NCI-H1092 (cell line): ENCODE measurements at places on chromosomes 3 and 15.

GRCh38 chr3:141777957-141778813 is 15.0 kb downstream of the GRK7 start:
- no peak for DNase-seq

GRCh38 chr3:122100591-122101463 is 45.7 kb downstream of the CD86 start:
- DNase-seq: no peak

GRCh38 chr3:107939691-107940442 is 151.0 kb downstream of the CD47 start:
- no peak for DNase-seq

DNA sequence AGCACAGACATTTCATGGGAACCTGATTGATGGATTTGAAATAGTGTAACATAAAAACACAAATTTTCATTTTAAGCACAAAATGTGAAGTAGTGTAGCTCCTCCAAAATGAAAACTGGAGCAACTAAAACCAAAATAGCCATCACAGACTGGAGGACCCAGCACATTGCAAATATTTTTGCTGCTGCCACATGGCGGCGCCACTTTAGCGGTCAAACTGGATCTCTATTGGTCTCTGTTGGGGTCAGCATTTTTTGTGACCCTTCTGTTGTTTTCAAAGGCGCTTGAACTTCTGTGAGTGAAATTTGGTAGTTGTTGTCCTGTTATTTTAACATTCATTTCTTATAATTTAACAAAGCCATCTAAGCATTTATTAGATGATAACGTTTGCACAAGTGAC is 259.9 kb downstream of the IL20RB start:
- no peak for DNase-seq

DNA sequence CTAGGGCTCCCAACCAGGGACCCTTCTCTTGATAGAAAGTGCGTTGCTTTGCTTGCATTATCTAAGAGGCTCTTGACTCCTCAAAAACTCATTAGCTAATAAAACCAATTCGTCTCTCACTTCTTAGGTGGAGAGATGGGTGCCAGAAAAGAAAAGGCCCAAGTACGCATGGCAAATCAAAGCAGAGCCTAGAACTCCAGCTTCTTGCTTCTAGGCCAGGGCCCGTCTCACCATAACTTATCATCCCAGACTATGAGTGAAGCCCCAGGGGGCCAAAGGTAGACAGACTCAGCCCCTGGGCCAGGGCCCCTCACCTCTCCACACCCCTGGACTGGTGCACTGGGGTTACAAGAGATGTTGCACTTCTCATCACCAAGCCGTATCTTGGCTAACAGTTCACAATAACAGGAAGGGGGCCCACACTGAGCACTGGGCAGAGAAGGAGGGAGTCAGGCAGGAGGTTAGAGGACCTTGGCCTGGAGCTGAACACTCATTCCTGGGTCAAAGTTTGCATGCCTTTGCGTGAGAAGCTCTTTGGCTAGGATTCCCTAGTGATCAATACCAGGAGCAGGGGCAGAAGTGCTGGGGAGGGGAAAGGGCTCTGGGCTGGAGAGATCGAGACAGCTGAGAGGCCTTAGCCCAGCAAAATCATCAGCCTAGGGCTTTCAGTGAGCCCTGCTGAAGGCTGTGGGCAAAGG is 5.4 kb upstream of the CYP1A1 start:
- no peak for DNase-seq

GRCh38 chr3:119357190-119357589 is 63.0 kb downstream of the ARHGAP31 start:
- DNase-seq: no peak

DNA sequence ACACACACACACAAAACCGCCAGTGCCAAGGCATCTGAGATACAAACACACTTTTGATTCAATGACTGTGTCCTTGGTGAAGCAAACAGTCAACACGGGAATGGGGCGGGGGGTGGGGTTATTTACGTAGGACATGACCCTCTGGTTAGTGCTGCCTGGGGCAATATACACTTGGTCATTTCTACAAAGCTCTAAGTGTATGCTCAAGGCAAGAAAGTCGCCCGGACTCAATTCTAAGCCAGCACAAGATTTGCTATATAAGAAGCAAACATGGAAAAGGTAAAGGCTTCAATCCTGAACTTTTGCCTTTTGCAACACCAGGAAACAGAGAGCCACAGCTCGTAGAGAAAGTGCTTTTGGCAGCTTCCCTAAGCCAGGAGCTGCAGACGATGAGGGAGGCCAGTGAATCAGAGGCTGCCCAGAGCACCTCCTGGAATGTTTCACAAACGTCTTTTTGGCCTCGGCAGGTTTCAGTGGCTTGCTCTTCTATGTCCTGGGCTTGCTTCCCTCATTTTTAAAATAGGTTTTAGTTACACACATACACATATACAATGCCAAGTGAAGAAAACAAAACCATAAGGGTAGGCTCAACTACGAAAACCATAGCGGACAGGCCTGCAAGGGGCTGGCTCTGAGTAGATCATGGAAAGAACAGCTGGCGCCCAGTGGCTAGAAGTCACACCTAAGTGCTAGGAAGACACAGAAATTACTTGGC is 73.6 kb downstream of the TM4SF4 start:
- no peak for DNase-seq
